ENCODE measurements at places on chromosomes 16 and 17.

DNA sequence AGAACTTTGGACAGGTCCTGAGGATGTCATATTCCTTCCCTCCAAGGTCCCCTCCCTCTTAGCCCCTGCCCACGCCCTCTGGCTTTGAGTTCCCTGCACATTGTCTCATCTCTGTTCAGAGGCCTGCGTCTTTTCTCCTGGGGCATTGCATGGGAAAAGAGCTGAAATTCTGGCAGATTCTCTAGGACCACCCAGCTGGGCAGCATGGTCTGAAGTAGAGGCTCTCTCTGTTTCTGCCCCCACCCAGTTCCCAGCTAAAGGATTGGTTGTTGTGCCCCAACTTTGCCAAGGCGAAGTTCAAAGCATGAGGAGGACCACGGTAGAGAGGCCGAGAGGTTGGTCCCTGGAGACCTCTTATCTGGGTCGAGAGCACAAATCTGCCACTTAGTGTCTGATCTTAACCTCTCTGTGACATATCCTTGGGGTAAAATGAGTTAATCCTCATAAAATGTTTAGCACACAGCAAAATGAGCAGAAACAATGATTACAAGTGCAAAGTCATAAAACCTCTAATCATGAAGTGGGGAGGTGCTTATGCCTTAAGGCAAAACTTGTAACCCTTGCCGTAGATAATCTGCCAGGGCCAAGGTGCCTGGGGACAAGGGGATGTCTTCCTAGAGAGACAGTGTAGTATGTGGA is 2.4 kb downstream of the ABAT start:
- DNase-seq, result no peak

DNA sequence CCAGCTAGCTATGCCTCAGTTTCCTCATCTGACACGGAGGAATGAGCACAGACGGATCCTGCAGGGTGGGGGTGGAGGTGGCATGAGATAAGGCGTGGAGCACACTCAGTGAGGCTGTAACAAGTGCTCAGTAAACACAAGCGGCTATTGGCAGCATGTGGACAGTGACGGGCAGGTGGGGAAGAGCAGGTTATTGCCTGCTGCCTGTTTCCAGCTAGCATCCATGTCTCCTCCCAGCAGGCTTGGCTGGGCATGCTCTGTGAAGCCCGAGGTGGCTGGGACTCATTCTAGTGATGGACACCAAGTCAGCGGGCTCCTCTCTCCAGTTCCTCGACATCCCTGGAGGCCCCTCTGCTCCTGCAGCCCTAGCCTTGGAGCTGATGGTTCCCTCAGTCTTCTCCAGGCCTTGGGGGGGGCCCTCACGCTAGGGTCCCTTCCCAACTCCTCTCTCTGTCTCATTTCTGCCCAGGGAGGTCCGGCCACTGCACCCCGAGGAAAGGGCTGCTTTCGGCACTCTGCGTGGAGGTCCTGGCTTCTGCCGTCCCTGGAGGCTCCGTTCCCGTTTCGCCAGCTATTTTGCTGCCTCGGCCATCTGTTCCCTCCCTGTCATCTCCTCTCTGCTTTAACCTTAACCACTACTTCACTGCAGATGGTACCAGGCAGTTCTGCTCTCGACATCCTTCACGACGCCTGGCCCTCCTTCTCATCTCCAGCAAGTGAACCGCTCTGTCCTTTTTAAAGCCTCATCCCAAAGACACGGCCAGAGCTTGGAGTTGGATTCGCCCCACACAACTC is 6.2 kb downstream of the RTN4RL1 start:
- no peak for DNase-seq

- DNase-seq, result no peak
These were observed 8.4 kb downstream of the FXR2 start for GRCh38 chr17:7606280-7606679.

DNA sequence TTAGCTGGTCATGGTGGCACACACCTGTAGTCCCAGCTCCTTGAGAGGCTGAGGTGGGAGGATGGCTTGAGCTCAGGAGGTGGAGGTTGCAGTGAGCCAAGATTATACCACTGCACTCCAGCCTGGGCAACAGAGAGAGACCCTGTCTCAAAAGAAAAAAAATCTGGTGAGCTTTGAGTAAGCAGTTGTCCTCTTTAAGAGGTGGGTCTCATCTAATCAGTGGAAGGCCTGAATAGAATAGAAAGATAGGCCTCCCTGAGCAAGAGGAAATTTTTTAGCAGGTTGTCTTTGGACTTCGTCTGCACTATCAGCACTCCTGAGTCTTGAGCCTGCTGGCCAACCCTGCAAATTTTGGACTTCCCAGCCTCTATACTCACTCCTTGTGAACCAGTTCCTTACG is 266.0 kb upstream of the ZFHX3 start:
- DNase-seq, result no peak

DNA sequence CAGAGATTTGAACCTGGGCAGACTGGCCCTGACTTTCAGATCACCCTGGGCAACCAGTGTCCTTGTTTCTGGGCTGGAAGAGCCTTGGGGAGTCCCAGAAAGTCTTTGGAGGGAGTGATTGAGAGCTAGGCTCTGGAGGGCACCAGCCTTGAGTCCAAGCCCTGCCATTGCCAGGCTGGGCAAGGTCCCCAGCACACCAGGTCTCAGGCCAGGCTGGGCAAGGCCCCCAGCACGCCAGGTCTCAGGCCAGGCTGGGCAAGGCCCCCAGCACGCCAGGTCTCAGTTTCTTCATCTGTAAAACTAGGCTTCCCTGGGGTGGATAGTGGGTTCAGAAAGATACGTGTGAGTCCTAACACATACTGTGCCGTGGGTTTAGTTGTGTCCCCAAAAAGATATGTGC is 135.0 kb downstream of the IRF8 start:
- no peak for DNase-seq

Data from lower leg skin (tissue), 4 donors.